ENCODE measurements at places on chromosomes 3 and 15.

GRCh38 chr15:82843566-82843965 is 34.1 kb downstream of the WHAMM start:
- no peak for DNase-seq

DNA sequence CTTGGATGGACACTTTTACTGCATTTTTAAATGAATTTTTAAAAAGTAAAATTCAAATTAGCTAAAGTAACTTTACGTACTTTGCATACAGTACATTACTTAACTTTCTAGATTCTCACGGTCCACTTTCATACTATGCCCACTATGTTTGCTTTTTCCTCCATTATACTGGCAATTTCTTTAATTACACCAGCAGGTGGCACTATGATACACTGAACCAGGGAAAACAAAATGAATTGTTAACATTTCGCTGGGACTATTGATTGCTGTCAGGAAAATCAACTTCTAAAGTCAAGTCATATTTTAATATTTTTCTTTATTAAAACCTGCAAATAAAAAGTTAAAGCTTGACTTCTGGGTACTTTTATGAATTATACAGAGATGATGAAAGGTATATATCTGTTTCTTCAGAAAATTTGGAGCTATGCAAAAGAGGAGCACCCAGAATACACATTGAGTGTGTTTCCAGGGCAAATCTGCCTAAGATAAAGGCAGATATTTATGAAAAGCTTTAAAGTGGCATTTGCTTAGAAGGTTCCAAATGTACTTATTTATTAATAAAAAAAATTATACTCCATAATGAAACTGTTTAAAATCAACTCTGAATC is 21.8 kb upstream of the POU1F1 start:
- DNase-seq, result no peak

DNA sequence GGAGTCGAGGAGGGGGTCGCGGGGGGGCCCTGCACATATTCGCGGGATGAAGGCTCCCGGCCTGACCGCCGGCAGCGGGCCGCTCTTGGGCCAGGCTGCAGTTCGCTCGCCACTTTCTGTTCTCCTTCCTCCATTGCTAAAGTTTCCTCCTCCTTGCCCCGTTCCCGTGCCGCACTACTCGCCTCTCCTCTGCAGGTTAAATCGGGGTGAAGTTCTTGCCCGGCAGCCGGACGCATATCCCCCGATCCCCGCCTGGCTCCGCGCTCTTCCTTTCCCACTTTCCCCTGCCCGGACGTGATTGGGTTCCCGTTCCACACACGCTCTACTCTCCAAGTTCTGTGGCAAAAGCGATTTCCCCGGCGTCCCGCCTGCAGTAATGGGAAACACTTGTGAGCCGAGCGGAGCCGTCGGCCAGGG is 556 bp downstream of the CRYBG3 start:
- DNase-seq, result peak; percentile 3

GRCh38 chr3:151578495-151578894 is 117.6 kb upstream of the IGSF10 start:
- DNase-seq, result no peak

DNA sequence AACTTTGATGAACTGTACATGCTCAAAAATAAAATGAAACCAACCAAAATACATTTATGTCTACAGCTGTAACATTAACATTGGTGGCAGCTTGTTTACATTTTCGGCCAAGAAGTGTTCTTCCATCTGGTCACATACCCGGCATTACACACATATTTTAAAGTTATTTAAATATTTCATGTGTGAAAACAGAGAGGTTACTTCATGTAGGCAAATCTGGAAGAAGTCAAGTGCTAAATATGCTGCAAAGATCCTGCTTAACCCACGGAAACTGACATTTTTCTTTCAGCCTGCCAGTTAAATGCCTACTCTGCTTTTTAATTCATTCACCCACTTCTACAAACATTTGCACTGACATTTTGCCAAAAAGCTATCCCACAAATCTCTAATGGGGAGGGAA is 69.7 kb downstream of the MB21D2 start:
- DNase-seq, result no peak

- DNase-seq, result no peak
These were observed 244.1 kb upstream of the TBL1XR1 start for GRCh38 chr3:177441276-177441812.

- no peak for DNase-seq
These were observed 116.7 kb downstream of the CADPS start for GRCh38 chr3:62758296-62759066.

DNA sequence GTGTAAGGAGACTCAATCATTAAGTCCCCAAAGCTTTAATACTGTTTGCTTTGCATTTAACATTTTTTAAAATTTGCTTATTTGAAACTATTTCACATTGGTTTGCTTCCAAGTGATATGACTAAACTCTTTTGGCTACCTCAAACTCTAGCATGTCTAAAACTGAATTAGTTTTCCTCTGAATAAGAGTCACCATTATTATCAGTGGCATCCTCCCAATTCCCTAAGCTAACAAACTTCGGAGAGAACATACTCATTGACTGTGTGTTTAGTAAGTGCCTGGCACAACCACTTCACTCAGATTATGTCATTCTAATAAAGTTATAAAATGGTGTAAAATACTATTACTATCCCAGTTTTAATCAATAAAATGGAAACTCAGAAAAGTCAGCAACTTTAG is 21.9 kb downstream of the ATOSA start:
- DNase-seq, result no peak

DNA sequence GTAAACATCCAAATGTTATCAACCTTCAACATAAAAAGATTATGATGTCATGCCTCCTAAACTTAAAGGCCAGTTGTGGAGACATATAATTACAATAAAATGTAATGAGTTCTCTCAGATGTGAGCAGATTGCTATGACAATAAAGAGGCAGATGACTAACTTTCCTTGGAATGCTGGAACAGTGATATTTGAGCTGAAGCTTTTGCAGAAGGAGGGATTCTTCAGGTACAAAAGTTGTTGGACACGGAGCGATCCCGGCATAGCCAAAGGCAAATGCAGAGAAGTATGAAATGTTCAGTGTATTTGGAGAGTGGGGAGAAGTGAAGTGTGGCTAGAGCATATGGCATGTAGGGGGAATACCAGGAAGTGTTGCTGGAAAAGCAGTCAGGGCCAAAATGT is 520.1 kb downstream of the FGF12 start:
- DNase-seq, result no peak

DNA sequence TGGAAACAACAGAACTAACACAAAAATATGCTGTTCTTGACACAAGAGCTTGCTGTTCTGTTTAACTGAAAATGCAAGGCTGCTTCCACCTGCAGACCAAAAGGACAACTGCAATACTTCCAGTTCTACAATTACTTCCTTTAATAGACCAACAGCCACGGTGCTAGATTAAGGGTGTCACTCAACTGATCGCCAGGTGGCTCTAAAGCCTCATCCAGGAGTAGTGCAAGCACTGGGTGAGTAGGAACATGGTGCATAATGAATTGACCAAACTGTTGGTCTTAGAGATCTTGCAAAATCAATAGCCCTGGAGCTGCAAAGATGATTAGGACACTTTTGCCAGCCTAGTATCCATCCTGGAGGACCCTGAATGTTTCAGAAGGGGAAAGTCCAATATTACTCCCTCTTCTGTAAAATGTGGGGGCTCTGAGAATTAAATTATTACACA is 3.6 kb upstream of the CLDN16 start:
- no peak for DNase-seq

DNA sequence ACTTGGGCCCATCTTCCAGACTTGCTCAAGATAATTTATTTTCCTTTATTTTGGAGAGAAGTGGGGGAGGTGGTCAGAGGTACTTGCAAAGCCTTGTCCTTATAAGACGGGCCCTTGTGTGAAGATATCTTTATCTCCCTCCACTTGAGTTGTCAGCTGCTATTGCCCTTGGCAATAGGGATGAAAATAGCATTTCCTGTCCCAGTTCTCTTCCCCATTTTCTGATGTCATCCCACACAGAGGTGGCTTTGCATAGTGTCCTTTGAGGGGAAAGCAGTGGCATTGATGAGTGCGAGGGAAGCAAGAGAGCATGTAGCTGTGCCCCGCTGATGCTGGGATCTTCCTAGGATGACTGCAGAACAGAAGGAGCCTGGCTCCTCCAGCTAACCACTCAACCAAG is 41.9 kb upstream of the TUBGCP5 start:
- DNase-seq, result no peak

DNA sequence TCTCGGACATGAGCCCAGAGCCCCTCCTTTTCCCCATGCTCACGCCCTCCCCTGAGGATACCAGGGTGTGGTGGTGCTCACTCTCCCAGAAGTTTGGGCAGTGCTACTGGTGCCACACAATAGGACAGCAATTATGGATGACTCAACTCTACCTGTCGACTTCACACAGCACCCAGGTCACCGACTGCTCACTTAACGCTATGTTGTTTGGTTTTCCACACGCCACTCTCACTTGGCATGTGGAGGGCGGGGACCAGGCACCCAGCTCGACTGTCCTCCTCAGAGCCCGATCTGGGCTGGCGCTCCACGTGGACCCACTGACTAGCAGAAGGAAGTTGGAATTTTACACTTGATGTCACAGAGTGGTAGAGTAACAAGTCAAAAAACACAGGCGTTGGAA is 30.9 kb downstream of the STIMATE start:
- no peak for DNase-seq

DNA sequence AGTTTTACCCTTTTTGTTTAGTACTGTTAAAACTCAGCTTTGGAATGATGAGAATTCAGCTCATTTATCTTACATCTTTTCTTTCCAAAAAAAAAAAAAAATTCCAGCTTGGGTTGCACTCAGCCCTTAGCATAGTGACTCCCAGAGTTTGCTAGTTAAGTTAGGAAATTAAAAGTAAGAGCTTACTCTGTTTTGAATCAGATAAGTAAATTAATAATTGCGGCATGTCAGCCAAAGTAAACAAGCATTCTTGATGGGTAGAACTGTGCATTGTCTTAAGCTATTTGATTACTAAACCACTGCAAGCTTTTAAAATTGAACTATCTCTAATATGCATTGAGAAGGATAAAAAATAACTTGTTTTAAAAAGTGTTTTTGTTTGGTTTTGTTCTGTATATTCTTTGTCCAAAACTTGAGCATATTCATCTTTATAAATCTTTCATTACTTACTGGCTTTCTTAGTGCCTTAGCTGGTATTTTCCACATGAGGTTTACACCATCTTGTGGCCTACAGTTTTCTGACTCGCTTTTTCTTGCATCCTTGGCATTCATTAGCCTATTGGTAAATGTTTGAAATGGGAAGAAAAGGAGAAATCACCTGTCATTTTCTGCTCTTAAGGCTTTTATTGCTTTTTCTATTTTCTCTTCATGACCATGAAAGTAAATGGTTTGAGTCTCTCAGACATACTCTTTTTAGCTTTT is 107.6 kb downstream of the FILIP1L start:
- no peak for DNase-seq

DNA sequence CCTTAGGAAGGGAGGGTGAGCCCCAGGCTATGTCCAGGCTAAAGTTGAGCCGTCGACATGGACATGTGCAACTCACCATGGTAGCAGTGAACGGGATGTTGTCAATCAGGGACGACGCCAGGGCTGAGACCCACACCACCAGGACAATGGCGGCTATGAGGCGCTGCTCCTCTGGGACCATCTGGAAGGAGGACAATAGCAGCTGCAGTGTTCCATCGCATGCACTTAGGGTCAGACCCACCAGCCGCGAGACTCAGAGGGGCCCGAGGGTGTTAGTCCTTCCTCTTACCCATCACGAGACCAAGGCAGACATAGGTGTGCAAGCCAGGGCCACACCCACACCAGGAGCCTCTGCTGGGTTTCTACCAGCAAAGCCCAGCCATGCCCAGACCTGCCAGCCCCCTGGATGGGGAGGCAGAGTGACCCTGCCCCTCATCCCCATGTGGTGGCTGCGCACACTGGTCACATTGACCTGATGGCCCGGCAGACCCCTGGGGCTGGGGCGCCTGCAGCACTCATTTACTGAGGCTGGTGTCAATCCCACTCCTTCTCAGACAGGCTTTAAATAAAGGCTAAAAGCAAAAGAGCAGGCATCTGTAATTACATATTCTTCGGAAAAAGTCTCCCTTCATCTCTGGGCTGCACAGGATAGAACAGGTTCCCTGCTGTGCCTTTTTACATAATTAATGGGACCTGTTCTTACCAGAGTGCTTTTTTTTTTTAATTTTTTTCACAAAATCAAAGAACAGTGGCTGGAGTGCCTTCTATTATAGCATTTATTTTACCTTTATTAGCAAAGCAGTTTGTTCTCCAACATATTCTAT is 227.8 kb downstream of the OCA2 start:
- DNase-seq, result no peak

GRCh38 chr3:40216471-40216870 is 93.0 kb upstream of the EIF1B start:
- no peak for DNase-seq

DNA sequence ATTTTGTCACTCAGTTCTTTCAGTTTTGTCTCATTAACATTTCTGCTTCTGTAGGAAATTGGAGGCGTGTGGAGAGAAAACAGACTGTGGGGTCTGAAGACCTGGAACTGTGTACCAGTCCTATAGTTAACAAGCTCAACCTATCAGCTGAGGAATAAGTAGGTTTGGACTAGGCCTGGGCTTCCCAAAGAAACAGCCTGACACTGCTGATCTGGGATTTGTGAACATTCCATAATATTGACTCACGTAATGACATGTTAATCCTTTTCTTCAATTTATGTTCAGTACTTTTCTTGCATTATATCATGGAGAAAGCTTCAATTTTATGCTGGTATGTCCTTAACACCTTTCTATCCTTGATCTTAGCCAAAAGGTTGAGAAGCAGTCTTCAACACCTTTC is 181.6 kb upstream of the RORA start:
- DNase-seq, result no peak

DNA sequence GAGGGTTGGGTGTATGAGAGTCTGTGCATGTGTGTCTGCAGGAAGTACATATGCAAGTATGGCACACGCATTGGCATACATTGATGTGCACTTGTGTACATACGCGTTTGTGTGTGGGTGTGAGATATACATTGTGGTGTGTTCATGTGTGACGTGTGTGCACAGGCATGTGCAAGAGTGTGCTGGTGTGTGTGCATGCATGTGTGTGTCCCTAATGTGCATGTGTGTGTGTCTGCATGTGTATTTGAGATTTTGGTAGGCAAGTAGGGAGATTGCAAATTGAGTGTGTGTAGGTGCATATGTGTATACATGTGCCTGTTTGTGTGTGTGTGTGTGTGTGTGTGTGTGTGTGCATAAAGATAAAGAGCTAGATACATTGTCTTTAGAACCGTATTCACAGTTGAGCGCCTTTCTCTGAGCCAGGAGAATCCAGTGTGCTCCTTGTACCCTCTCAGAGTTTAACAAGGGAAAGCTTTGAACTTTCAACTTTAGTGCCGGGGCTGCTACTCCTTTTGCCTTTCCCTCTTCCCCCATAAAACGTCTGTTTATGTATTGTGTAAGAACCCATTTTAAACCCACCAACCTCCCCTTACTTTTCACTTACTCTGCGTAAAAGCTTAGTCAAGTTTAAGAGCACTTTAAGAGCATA is 152.4 kb upstream of the CHL1 start:
- no peak for DNase-seq

DNA sequence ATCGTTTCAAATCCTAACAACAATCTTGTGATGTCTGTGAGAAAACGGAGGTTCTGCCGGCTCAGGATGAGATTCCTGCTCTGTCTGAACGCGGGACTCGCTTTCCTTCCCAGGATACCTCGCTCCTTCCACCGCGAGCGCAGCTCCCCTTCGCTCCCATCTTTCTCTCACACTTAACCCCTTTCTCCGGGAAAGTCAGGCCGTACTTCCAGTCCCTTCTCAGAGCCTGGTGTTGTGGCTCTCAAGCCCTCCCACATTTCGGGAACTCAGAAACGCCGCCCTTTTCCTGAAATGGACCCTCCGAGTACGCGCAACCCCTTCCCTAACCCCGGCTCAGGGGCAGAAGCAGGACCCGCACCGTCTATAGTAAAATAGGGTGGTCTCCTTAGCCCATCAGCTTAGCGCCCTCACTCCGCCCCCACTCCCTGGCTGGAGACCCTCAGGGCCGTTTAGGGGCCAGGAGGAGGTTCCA is 378 bp upstream of the FEM1B start:
- no peak for DNase-seq
